ENCODE measurements at places on chromosomes 1 and 21.

DNA sequence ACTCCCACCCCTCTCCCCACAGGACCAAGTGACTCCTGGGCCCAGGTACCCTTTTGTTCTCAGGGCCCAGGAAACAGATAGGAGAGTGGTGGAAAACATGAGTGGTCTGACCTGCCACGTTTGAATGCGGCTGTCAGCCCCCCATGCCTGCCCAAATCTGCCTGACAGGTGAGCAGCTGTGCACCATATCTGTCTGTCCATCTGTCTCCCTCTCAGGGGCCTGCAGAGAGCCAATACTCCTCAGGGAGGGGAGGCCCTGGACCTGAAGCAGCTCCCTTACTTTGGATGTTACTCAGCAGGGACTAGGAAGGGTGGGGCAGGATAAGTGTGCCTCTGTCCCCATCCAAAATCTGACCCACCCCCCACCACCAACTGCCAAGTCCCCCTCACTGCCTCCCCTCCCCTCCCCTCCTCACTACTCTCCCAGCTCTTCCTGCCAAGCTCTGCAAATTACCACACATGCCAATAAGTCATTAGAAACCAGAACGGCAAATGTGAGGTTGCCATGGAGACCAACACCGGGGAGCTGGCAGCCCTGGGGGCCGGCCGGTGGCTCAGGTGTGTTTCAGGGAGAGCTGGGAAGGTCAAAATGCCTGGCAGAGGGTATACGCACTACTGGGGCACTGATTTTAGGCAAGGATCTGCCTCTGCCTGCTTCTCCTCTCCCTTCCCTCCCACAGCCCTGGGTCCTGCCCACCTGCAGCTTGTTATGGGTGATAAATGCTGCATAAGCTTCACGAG is 11.5 kb downstream of the LRRN2 start:
- DNase-seq: no peak

DNA sequence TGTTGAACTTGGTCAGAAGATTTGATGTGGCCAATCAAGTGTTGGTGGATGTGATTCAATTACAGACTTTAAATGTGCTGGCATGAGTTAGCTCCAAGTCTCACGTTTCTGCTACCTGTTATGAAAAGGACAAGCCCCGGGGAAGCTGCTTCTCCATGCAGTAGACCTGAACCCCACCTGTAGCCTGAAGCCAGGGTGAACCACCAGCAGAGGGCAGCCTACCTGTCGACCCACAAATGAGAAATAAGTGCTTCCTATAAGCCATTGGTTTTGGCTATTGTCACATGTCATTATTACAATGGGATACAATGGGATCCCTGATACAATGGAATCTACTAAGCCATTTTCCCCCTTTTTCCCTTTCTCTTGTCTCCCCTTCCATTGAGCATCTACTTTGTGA is 230.2 kb downstream of the PRDM2 start:
- no peak for DNase-seq

- peak; percentile 19 for DNase-seq
Measured at GRCh38 chr1:116711263-116711840, 42.9 kb upstream of the CD2 start.

GRCh38 chr1:184340984-184341383 is 45.8 kb upstream of the C1orf21 start:
- no peak for DNase-seq

- no peak for DNase-seq
Measured at GRCh38 chr1:182163821-182164223, 102.3 kb upstream of the ZNF648 start.

GRCh38 chr1:194929357-194929756 is 1678.9 kb downstream of the KCNT2 start:
- no peak for DNase-seq

GRCh38 chr1:191096405-191096804 is 618.7 kb upstream of the BRINP3 start:
- no peak for DNase-seq

- DNase-seq: no peak
Measured at GRCh38 chr1:119249283-119249682, 108.8 kb upstream of the WARS2 start.

DNA sequence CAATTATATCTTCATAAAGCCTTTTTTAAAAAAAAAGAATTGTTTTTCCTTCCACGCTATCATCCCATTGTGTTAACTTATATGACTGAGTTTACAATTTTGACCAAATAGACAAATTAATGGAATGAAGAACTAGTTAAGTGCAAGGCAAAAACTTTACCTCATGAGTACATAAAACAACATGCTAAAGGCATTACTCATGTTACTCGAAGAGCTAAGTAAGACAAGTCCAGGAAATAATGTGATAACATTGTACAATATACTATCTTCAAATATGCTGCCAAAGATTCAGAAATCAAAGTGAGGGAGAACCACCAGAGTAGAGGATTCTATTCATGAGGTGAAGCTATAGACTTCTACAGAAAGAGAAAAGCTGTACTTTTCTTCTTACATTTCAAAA is 24.2 kb upstream of the DYNLT5 start:
- no peak for DNase-seq

DNA sequence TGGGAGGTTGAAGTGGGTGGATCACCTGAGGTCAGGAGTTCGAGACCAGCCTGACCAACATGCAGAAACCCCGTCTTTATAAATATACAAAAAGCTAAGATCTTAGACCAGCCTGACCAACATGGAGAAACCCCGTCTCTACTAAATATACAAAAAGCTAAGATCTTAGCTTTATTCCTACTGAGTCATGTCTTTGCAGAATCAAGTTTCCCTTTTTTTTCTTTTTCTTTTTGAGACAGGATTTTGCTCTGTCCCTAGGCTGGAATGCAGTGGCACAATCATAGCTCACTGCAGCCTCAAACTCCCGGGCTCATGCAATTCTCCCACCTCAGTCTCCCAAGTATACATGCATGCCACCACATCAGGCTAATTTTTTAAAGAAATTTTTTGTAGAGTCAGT is 21.4 kb downstream of the KDM5B start:
- DNase-seq: no peak

GRCh38 chr1:202349206-202349928 is 868 bp downstream of the PPP1R12B start:
- DNase-seq: no peak

DNA sequence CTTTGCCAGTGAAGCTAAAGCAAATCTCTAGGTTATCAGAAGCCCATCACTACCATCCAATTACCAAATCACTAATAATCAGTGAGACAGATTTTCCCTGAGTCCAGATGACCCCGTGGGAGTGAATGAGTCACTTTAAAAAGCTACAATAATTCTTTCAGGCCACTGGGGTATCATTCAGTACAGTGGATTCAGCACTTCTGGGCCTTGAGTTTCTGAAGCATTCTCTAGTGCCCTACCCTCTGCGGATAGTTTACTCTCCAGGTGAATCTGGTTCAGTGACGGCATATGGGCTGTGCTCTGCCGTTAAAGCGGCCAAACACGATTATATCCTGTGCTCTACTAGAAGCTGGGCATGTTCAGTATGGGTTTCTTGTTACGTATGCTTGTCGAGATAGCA is 26.1 kb downstream of the NR5A2 start:
- no peak for DNase-seq

DNA sequence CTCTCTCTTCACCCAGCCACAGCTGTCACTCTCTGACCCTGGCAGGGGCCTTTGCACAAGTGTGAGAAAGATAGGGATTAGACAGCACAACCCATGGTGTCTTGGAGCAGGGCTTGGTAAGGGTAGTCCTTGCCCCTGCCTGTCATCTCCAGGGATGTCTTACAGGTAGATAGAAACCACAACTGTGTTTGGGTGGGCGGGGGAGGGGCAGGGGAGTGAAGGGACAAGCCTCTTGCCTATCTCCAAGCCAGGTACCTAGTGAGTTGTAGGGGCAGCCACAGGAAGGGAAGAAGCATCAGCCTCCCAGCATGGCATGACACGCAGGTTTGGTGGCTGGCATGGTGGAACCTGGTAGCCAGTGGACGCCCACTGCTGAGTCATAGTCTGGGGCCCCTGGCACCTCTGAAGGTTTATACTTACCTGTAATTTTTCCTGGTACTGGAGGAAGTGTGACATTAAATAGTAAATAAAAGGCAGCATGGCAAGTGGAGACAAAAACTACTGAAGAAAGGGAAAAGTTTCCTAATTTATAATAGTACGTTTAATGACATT is 97.5 kb downstream of the CLEC20A start:
- no peak for DNase-seq

GRCh38 chr1:169708647-169709046 is 2.8 kb downstream of the SELL start:
- no peak for DNase-seq

GRCh38 chr1:225652729-225653462 is at the start of gene ENAH:
ENAH (minus strand) TSS chr1:225653123; CDS start chr1:225652690, 433 bp downstream.
- peak; percentile 19 for DNase-seq

GRCh38 chr1:10033359-10033845 is 644 bp downstream of the UBE4B start:
- DNase-seq: peak; percentile 1

GRCh38 chr1:77857552-77857951 is 30.9 kb upstream of the NEXN start:
- DNase-seq: no peak

DNA sequence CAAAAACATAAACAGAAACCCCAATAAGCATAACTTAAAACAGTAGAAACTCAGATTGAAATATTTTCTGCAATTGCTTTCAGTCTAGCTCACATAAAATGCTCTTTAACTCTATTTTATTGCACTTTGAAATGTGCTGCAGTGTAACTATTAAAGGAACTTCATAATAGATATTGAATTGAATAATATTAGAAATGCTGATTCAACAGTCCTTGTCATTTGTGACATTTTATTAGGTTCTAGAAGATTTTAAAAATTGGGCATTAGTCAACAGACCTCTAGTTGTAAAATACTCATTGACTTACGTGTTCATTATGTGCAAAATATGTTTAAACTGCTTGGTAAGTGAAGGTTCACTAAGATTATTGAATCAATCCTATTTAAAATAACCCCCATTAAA is 1422.3 kb downstream of the PLA2G4A start:
- DNase-seq: no peak

GRCh38 chr1:180247580-180247979 is 17.5 kb downstream of the LHX4 start:
- DNase-seq: no peak
